ENCODE measurements at places on chromosomes 7 and 10.

- no peak for DNase-seq
Observed at GRCh38 chr7:157739650-157740049, 402.8 kb downstream of the DNAJB6 start.

GRCh38 chr7:41822259-41822817 lies 119.4 kb upstream of the INHBA start:
- DNase-seq: no peak

DNA sequence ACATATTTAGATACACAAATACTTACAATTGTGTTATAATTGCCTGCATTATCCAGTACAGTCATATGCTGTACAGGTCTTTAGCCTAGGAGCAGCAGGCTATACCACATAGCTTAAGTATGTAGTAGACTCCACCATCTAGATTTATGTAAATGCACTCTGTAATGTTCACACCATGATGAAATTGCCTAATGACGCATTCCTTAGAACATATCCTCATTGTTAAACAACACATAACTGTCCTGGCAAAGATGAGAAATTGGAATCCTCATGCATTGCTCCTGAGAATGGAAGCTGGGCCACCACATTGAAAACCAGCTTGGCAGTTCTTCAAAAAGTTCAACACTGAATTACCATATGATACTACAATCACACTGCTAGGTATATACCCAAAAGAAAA lies 1002.8 kb upstream of the CELF2 start:
- DNase-seq: no peak

DNA sequence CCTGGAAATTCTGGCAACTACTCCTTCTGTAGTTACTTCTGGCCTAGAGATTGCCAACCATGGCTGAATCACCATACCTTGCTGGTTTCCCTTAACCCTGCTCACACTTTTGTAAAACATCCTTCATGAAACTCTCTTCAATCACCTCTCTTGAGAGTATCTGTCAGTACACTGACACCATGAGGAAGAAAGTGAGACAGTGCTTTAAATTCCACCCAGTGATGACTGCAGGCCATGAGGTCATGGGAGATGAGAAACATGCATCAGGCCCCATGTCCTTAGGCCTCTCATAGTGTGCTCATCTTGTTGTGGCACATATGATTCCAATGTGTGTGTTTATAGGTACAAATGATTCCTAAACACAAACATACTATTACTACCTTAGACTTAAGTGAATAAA lies 24.6 kb upstream of the NAMPT start:
- DNase-seq: no peak

GRCh38 chr10:60729106-60729505 lies 49.2 kb upstream of the CDK1 start:
- DNase-seq: no peak

- no peak for DNase-seq
Observed at GRCh38 chr7:50962281-50962883, 179.7 kb upstream of the GRB10 start.

- no peak for DNase-seq
Observed at GRCh38 chr10:132670546-132671227, 115.3 kb downstream of the NKX6-2 start.

DNA sequence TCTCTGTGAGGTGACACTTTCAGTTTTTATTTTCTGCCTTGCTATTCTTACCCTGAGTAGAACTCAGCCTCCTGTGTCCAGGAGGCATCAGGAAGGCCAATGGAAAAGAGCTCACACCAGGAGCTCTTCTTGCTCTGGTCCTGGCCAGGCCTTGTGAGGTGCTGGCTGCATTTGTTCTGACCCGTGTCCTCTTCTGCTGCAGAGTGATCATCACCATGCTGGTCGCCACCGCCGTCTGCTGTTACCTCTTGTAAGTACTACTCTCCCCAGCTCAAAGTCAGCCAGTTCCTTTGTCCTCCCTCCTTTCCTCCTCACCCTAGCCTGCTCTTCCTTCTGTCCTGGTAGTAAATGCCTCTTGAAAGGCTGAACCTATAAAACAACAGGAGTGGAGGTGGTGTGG lies 1.6 kb downstream of the ATP6V0E2 start:
- DNase-seq: no peak

DNA sequence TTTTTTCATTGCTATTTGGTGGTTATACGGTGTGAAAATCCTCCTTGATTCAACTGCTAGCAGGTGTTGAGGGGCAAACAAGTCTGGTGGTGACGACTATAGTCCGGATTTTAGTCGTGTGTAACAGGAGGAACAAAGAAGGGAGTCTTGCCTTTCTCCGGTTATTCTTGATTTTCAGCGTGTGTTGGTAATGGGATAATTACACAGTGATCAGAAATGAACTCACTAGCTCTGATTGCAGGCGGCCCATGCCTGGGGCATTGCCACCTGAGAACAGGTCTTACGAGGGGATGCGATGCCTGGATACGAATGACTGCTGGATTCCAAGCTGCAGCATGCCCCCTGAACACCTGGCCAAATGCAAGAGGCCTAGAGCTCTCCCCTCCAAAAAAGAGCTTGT lies 72.8 kb downstream of the CAMK1D start:
- DNase-seq: no peak

DNA sequence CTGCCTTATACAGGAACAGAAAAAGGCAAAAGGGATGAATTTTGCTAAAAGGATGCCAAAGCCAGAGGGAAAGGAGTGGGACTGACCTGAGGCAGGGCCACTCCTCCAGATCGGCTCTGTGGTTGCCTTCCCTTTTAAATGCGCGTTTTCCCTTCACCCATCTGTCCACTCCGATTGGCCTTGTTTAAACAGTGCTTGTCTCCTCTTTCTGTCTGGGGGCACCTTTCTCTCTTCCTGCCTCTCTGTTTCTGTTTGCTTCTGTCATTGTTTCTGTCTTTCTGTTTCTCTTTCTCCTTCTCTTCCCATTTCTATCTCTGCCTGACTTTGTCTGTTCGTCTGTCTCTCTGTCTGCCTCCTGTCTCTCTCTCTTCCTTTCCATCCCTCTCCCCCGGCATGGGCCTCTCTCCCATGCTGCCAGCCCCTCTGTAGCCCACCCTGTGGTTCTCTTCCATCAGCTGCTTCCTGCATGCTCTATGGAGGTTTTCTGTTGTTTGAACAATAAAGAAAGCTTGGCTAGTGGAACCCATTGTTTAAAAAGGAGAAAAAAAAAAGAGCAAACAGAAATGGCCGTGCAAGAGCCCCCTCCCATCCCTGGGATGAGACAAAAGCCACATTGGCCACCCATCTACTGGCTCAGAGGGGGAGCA lies 29.5 kb upstream of the HSPB1 start:
- no peak for DNase-seq

- no peak for DNase-seq
Observed at GRCh38 chr7:5776894-5777660, 4.4 kb downstream of the RNF216 start.

GRCh38 chr10:84541289-84541637 lies 212.9 kb downstream of the CCSER2 start:
- DNase-seq: no peak

GRCh38 chr7:155665957-155666287 lies 21.5 kb downstream of the RBM33 start:
- no peak for DNase-seq

DNA sequence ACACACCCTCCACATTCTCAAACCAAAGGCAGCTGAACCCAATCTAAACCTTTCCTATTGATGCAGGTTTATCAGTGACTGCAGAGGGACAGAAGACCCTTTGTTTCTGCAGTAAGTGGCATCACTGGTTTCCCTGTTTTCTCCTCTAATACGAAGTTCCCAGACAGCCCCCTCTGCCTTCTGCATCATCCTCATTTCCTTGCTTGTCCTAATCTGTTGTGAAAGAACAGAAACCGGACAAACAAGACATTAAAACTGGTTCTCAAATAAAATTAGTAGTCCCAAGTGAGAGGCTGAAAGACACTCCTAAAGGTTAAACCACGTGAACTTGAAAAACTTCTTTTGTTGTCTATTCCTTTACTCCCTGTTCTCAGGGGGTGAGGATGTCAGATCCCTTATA lies 10.1 kb upstream of the ADRB1 start:
- no peak for DNase-seq

GRCh38 chr7:122310119-122311021 lies 5.8 kb upstream of the FEZF1 start:
- no peak for DNase-seq

- DNase-seq: no peak
Observed at GRCh38 chr7:96285579-96285978, 36.3 kb downstream of the SLC25A13 start.

DNA sequence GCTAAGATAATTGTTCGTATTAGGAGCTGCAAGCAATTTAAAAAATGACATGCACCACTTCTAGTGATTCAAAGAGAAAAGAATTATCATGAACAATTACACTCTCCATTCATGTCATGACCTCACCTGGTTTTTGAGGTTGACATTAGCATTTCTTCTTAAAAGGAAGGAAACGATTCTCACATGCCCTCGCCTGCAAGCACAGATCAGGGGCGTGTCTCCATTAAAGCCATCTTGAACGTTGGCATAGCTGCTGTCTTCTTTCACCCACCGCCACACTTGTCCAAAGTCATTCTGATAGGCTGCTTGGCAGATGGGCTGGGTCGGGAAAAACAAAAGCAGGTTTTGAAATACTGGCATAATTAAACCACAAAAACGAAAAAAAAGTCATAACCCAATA lies 19.9 kb downstream of the ANKRD22 start:
- no peak for DNase-seq

- DNase-seq: peak; percentile 48
Observed at GRCh38 chr10:63520500-63521415, at the start of gene REEP3. Gene REEP3, plus strand, starts transcription at chr10:63521401. Its CDS starts 145 bp downstream, at chr10:63521546.

GRCh38 chr7:131327049-131327625 lies 539 bp upstream of the MKLN1 start:
- DNase-seq: no peak

DNA sequence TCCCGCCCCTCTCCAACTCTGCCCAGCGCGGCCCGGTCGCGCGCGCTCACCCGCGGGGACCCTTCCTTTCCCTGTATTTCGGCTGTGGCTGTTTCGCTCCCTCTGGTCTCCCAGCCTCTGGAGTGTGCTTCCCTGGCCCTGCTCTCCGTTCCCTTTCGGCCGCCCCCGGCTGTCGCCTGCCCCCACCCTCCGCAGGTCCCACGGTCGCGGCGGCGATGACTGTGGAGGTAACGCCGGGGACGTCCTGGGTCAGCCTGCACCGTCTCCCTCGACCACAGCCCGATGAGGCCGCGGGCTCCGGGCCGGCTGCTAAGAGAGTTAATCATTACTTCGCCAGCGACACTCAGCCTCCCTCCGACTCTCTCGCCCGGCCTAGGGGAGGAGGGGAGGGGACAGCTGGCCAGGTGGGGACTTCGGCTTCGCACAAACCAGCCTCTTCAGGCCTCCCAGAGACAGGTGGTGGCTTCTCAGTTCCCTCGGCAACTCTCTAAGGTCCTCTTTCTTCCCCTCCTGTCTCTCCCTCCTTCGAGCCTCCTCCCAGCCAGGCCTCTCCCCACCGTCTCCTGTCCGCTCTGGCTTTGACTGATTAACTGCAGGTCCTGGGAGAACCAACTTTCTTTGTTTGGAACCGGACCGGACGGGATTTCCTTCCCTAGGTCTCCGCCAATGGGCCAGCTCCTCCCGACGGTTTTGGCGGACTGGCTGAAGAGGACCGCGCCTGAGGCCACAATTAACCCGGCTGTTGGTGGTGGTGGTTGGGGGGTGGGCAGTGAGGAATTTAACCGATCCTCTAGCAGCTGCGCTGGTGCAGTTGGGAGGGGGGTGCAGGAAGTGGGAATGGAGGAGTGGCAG lies 5.6 kb upstream of the PAX2 start:
- no peak for DNase-seq

DNA sequence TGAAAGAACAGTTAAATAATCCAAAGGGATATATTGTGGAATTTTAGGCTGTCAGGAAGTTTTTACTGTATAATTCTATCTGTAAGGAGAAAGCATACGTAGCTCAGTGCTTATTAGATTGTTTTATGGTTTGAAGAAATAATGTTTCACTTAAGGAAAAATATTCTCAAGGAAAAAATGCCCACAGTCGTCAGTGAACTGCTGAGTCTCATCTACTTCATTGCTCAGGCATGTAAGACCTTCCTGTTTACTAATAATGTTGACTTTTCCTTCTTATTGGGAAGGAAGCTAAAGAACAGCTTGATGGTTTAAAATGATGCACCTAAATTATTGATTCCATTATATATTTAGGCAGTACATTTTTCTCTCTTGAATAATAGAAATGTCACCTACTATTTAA lies 304.2 kb downstream of the SDK1 start:
- no peak for DNase-seq

DNA sequence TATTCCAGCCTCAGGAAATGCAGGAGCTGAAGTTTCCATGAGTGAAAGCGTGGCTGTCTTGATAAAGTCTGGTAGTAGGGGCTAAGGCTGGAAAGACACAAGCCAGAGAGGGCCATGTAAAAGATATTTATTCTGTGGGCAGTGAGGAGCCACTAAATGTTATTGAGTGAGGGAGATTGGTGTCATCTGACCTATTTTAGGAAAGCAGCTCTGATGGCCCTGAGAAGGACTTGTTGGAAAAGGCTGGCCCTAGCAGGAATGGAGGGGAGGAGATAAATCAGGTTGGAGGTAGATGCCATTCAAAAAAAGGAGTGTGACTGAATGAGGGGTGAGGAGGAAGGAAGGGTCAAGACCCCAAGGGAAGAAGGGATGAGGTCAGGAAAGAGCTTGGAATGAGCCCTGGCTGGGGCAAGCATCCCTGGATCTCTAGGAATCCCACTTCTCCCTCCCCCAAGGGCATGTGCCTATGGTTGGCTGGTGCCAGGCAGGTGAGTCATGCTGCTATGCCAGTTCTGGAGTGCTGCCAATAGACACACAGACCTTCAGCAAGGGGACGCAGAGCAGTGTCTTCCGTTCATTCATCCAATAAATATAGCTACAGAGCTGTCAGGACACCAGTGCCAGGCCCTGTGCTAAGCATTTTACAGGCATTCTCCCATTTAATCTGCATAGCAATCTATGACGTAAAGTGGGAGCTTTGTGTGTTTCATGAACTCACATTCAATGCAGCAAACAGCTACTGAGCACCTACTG lies 2.0 kb downstream of the ANKRD2 start:
- DNase-seq: peak; percentile 21

DNA sequence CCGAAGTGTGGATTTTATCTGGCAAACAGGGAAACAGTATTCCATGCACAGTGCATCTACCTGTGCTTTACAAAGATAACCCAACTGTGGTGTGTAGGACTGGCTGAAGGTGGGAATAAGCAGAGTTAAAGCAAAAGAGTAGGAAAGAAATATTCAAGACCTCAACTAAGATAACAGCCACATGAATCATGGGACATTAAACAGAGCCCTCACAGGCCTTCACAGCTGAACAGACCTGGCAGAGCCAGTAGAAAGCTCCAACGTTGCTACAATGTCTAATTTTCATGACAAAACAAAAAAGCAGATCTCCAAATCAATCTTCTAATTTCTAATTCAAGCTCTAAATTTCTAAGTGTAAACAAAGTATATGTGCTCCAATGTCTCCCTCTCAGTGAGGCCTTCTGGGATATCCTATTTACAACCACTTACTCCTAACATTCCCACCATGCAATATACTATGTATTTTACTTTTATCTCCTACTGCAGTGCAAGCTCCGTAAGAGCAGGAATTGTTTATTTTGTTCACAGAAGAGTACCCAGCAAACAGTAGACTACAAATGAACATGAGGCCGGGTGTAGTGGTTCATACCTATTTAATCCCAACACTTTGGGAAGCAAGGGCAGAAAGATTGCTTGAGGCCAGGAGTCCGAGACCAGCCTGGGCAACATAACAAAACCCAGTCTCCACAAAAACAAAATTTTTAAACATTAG lies 63.5 kb downstream of the UBE2H start:
- no peak for DNase-seq
